Jurkat, Clone E6-1 (cell line): ENCODE measurements at places on chromosomes 6 and 20.
A peak's percentile ranks its signal among the peaks of the same experiment; 100 is the strongest.

DNA sequence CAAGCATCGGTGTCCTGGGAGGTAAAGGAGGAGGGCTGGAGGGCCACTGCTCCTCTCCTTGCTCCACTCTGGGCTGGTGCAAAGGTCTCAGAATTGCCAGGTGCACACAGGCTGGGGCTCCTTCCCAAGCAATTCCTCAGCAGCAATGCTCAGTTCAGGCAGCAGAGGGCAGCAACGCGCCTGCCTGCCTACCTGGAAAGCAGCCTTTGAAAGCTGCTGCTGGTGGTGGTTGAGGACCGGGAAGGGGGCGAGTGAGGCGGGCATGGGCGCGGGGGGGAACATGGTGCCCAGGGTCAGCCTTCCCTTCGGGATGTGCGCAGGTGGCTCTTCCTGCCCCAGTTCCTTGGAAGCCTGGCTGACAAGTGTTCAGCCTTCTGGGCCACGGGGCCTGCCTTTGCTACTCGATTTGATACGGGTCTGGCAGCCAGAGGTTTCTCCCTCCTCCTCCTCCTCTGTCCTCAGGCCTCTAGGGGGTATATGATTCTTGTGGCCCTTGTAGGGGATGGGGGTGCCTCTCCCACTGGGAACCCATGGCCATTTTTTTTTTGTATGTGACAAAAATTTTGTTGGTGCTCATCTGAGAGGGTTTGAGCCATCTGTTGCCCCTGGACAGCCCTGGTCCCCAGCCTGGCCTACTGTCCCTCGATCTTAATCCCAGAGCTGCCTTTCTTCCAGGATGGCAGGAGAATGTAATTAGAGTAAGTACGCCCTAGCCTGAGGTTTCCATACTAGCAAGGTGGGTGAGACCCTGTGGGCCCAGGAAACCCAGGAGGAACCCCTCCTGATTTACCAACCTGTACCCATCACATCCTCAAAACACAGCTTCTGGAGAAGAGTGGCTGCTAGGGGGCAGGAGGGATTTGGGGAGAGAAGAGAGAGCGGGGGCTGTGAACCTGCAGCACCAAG lies 20.1 kb downstream of the MRPS18A start:
- DNase-seq = peak; percentile 64

- DNase-seq = no peak
Observed at GRCh38 chr6:109007521-109007920, 87.1 kb downstream of the SESN1 start.

- DNase-seq = no peak
Observed at GRCh38 chr6:20605061-20605460, 70.8 kb downstream of the CDKAL1 start.

DNA sequence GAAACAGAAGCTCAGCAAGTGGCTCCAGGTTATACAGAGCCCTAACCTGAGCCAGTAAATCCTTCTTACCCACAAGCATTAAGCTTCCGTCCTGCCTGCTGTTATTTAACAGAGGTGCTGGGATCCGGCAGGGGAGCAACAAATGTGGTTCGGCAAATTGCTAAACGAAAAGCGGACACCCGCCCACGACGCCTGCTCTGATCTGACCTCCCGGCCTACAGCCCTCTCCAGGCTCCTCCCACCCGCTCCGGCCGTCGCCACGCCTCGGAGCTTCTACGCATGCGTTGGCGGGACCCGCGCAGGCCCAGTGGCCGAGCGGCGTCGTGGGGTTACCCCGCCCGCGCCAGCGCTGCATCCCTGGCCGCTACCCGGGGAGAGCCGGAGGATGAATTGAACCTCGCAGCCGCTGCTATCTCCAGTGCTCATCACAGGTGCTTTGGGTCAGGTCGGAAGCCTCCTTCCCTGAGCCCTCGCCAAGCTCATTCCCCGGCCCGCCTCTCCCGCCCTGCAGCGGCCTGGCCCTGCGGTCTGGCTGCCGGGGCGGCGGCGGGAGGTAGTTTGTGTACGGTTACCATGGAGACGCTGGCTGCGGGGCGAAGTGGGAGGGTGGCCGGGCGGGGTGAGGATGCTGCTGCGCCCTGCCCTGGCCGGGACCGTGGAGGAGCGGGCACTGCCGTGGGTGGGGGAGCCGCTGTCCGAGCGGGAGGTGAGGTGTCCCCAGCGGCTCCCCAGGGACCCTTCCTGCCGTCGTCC lies at the start of gene ARMC2:
Gene ARMC2, plus strand, starts transcription at position 307 of the 753 bp plus-strand sequence. CDS start 5,846 bp downstream, outside the sequence.
- DNase-seq = peak; percentile 55

DNA sequence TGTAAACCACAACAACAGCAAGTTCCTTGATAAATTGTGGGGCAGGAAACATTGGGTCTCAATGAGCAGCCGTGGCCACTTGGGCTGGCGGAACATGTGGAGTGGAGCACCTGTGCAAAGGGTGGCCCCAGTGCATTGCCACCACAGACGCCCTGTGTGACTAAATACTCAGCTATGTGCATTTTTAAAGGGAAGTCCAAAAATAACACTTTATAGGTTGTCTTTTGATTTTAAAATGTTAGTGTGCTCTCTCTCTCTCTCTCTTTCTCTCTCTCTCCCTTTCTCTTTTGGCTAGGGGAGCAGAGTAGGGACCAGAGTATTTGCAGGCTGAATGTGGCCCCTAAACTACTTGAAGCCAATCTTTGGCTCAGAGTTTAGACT lies 236.3 kb downstream of the BCAS1 start:
- DNase-seq = no peak

DNA sequence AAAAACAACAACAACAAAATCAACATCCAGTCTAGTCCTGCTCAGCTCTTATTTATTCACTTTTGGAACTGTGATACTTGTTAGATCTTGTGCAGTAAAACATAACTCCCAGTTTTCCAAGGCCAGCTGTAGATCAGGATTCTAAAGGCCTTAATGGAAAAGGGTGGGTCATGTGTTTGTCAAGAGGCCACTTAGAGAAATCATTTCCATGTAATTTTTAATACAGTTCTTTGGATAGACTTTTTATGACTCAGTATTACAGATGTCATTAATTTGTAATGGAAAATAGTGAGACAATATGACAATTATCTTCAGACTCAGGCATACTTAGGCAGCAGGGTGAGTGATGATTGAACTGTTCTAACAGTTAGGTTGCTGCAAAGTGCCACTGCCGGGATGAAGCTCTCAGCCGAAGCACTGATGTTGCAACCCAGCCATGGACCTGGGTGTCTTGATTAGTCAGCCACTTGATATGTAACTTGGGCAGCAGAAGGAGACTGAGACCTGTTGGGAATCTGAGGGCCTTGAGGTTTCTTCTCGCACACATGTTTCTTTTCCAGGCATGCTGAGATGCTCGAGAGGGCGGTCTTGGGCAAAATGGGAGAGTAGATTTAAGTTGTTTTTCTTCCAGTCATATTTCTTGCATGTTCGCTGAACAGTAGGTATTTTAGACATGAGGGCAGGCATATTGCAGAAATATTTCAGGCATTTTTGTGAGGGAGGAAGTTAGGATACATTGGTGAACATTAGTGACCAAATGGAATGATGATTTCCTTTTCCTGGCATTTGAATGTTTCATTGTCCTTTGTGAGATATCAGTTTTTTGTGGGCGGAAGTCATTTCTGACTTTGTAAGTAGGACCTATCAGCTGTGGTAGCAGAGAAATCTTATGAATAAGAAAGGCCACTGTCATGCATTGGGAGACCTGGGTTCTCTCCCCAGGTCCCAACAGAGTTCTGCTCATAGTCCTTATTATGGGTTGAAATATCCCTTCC lies 52.3 kb downstream of the SLX4IP start:
- DNase-seq = no peak

- DNase-seq = no peak
Observed at GRCh38 chr6:25384967-25385366, 105.8 kb downstream of the CARMIL1 start.

GRCh38 chr6:118660218-118660569 lies 8.8 kb upstream of the CEP85L start:
- DNase-seq = peak; percentile 96

DNA sequence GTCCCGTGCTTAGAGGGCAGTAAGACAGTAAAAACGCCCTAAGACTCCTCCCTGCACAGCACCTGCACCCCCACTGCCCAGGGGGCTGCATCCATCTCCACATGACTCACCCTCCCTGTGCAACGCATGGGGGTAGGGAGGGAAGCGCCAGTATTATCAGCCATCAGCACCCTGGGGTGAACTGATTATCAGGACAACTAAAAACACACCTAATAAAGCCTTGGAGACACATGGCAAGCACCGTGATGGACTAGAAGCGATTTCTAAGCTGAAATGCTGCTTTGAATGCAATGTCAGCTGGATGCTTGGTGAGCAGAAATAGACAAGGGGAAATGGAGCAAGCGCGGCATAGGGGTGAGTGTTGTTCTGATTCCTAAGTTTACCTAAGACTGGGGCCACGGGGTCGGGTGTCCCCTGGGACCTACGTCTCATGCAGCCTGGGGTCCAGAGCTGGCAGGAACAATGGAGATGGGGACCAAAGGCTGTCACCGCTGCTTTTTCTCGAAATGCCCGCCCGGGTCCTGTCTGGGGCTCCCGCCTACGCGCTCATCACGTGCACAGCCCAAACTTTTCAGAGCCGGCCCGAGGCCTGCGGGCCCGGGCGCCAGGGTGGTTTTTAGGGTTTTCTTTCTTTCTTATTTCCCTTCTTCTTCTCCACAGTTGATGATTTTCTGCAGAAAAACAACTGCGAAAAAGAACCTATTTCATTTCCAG lies 702 bp upstream of the TNFAIP3 start:
- no peak for DNase-seq

- DNase-seq = no peak
Observed at GRCh38 chr6:1629316-1629715, 19.6 kb downstream of the FOXC1 start.

GRCh38 chr6:111212625-111213024 lies 125.3 kb downstream of the SLC16A10 start:
- no peak for DNase-seq

DNA sequence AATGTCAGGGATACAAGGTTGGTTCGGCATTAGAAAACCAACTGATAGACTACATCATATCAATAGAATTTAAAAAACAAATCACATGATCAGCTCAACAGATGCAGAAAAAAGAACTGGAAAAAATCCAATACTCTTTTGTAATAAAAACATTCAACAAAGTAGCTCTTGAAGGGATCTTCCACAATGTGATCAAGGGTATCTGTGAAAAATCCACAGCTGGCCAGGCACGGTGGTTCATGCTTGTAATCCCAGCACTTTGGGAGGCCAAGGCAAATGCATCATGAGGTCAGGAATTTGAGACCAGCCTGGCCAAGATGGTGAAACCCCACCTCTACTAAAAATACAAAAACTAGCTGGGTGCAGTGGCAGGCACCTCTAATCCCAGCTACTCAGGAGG lies 63.1 kb downstream of the ASCC3 start:
- no peak for DNase-seq

GRCh38 chr20:21515300-21516179 lies 1.7 kb upstream of the NKX2-2 start:
- DNase-seq = no peak

- peak; percentile 68 for DNase-seq
Observed at GRCh38 chr6:107786709-107787588, 37.2 kb downstream of the SCML4 start.

GRCh38 chr6:139147628-139148027 lies 12.7 kb downstream of the HECA start:
- no peak for DNase-seq

DNA sequence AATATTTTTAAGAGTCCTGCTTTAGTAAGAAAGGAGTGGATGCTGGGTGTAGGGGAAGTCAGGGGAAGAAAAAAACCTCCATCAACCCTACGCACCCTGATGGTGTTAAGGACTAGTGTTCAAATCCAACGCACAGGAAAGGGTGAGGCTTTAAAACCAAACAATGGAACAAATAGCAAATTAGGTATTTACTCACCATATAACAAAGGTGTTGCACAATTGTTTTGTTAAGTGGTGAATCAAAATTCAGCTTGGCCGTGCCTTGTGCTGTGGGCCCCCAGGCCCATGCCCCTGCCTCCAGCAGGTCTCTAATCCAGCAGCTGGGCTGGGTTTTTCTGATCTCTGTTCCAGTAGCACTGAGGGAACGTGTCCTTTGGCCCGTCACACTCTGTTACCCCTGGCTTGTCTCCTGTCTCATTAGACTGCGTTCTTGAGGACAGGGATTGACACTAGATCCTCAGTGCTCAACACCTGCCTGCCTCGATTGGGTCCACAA lies 11.8 kb downstream of the FAM83D start:
- no peak for DNase-seq

- no peak for DNase-seq
Observed at GRCh38 chr6:17971128-17972073, 16.0 kb downstream of the KIF13A start.

- no peak for DNase-seq
Observed at GRCh38 chr6:27940766-27941165, 16.3 kb upstream of the OR2B6 start.
